ENCODE measurements at places on chromosomes 2 and 18. TPM values are rescaled to one million over a fixed set of nuclear protein-coding genes. Genes with fewer than 3 reads are reported as not detected.

GRCh38 chr2:231167745-231168459 is 30.5 kb upstream of the ARMC9 start:
- DNase-seq = no peak

DNA sequence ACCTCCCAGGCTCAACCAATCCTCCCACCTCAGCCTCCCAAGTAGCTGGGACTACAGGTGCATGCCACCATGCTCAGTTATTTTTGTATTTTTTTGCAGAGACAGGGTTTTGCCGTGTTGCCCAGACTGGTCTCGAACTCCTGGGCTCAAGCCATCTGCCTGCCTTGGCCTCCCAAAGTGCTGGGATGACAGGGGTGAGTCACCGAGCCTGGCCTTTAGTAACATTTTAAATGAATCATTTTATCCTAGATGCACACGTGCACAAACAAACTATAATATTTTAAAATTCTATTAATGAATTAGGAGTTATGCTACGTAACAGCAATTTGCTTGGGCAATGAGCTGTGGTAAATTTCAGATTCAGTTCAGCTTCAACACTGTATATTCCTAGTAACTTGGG is 862.5 kb upstream of the ID2 start:
- DNase-seq = no peak

GRCh38 chr2:170052151-170052550 is 125.8 kb upstream of the MYO3B start:
- no peak for DNase-seq

- no peak for DNase-seq
Measured at GRCh38 chr2:204110338-204110741, 173.8 kb downstream of the ICOS start.

DNA sequence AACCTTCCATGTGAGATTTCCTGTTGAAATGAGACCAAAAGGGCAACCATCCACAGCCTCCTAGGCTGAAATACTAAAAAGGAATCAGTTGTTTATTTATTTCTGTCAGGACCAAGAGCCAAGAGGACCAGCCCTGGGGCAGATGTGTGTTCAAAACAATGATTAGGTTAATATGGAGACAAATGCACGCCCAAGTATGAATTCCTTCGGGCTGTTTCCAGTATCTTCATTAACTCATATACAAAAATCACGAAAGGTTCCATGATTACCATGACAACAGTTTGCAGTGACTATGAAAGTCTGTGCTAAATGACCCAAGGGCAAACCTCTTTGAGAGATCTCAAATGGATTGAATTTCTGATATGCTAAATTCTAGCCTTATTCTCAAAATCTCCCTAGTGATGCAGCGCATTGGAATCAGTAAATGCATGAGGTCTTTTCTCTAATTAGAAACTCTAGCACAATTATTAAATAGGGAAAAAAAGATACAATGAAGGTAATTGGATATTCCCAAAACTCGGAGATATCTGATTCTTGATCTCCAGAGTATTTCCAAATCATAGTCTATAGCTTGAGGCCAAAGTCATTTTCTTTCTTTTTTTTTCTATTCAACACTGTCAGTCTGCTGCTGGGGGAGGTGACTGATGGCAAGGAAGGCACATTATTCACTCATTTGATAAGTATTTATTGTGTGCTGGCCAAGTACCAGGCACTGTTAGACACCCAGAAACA is 35.6 kb downstream of the VIT start:
- DNase-seq = no peak

GRCh38 chr18:61823595-61823994 is 69.2 kb downstream of the RNF152 start:
- DNase-seq = no peak

GRCh38 chr2:195307751-195308150 is 349.3 kb upstream of the SLC39A10 start:
- DNase-seq = no peak

DNA sequence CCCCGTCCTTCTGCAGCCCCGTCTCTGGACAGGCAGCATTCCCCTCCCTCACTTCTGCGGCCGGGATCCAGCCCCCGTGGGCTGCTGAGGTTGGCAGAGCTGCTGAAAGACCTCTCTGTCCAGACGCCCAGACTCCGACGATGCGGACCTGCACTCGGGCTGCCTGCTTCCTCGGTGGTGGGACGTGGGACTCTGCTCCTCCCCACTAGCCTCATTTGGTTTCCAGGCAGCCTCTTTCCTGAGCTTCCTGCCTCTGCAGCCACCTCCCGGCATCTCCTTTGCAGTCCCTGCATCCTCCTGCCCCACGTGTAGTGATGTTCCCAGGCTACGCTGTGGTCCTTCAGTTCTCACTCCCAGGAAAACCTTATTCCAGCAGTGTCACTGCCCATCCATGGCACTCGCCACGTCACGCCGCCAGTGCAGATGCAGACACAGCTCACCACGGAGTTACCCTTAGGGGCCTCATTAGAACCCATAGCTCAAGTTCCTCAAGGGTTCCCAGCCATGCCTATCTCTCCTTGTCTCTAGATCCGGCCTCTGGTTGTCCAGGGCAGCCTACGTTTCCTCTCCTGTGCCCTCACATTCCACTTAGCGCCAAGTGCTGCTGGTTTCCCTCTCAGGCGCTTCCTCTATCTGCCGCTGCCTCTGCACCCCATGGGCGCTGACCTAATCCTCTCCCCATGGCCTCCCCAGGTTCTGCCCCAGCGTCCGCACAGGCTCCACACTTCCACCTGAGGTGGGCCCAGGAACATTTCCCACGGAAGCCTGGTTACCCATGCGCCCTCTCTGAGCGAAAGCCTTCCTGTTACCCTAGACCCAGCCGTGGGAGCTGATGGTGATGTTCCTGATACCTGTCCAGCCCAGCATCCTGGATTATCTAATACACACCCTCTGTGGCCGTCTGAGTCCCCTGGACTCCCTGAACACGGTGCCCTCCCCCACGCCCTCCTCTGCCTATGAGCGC is 318.3 kb upstream of the MYT1L start:
- DNase-seq = no peak

DNA sequence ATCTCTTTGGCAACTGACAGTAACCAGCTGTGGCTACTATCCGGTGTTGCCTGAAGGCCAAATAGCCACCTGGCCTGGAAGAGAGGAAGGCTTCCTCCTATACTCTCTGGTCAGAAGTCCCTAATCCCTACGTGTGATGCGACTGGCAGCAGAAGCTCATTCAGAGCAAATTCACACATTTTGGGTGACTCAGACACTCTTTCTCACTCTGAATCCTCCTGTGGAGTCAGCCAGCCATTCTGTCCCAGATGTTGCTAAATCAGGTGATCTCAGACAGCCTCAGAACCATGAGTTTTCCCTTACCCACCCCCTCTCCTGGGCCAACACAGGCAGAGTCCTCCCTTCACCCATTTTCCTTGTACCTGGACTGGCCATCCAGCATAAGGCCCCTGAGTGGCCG is 34.7 kb downstream of the CFAP53 start:
- DNase-seq = no peak

DNA sequence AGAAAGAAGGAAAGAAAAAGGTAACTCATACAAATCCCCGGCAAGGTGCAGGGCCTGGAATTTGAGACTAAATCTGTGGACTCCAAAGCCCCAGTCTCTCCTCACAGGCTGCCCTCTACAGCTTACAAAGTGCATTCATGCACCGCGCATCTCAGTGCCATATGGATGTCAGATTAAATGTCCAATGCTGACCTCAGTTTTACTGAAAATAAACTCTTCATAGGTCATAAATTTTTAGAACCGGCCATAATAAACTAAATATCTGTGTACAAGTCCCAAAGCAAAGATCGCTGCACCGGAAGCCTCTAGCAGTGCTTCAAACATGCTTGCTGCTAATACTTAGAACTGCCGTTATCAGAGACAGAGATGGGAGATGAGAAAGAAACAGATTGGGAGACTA is 17.7 kb downstream of the ST6GAL2 start:
- DNase-seq = no peak

- no peak for DNase-seq
Measured at GRCh38 chr2:42721898-42722297, 42.0 kb downstream of the OXER1 start.

DNA sequence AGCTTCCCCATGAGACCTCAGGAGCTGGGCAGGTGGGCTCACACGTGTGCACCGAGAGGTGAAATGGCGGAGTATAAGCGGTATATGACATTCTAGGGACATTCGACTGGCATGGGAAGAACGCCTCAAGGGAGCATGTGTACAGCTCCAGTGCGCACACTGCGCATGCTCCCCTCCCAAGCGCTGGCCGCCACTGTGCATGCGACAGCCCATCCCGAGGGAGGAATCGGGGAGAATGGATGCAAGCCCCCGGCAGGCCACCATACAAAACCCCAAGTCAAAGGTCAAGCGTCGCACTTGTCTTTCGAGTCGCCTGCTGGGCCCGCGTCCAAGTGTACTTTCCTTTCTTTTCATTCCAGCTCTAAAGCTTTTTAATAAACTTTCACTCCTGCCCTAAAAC is 103.4 kb upstream of the ODC1 start:
- DNase-seq = no peak

DNA sequence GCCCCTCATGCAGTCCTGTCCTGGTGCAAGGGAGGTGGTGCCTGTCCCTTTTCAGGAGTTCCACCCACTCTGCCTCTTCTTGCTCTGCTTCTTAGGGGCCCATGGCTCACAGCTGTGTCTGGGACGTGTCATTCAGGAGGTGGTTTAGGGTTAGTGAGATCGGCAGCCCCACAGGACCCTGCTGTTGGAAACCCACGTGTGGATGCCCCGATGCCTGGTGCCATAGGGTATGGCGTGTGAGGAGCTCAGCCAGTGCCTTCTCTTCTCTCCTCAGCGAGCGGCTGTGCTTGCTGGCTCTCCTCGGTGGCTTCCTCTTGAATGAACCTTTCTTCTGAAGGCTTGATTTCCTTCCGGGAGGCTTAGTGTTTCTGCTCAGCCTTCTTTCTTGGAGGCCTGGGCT is 55.2 kb downstream of the LDLRAD4 start:
- no peak for DNase-seq

DNA sequence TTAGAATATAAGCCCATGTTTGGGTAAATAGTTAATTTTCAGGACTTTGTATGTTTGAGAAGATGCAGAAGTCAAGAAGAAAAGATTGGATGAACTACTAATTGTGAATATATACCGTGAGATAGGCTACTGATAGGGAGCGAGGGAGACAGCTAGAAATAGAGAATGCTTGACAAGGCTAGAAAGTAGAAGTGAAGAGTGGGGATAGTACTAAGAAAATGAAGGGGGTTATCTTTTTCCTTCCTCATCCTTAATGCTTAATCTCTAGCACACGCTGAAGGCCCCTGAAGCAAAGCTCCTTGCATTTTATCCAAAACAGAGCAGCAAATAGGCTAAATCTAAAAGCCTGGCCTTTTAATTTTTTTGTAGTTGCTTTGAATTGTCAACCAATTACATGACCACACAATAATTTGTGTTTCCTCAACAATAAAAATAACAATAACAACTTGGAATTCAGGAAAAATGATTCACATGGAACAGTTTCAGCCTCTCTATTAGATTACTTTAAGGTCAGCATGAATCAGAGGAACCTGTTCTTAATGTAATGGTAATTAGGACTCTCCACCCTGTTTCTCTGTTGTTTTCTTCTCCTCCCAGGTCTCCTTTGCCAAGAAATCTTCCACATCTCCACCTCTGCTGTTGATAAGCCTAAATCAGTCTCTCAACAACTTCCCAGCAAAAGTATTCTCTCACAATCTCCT is 1071.3 kb upstream of the ZEB2 start:
- no peak for DNase-seq

DNA sequence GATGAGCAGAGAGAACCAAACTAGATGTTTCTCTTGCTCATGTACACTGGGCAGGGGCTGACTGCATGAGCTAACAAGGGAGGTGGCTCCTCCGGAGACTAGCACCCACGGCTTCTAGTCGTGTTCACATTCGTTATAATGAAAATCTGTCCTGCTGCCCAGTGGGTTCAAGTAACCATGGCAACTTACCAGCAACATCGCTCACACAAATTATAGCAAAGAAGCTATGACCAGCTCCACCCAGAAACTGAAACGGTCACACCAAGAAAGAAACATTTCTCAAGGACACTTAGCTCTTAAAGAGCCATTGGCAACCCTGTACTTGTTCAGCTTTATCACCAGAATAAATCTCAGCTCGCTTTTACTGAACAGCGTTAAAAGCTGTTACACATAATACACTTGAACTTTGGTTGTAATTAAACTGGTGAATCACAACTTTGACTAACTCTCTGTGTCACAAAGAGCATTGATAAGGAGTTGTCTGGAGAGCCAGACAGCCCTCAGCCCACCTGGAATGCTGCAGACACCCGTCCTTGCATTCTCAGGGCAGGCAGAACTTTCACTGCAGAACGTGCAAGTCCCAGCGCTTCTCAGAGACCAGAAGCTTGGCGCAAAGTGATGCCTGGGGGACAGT is 141.2 kb downstream of the PID1 start:
- DNase-seq = no peak

DNA sequence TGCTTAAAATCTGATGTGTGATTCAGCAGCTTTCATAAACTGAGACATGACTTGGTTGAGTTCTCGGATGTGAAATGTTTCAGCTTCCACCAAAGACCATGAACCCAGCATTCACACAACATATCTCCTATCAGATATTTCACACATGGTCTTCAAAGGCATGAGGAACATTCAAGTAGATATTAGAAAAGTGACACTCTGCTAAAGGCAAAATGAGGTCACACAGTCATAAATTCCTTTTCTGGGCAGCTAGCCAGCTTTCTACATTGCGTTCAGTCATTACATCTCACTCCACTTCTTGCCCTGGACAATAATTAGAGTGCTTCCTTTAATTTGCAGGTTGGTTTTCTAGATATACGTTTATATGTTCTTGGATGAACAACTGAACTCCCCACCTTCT is 96.7 kb downstream of the GAREM1 start:
- no peak for DNase-seq

DNA sequence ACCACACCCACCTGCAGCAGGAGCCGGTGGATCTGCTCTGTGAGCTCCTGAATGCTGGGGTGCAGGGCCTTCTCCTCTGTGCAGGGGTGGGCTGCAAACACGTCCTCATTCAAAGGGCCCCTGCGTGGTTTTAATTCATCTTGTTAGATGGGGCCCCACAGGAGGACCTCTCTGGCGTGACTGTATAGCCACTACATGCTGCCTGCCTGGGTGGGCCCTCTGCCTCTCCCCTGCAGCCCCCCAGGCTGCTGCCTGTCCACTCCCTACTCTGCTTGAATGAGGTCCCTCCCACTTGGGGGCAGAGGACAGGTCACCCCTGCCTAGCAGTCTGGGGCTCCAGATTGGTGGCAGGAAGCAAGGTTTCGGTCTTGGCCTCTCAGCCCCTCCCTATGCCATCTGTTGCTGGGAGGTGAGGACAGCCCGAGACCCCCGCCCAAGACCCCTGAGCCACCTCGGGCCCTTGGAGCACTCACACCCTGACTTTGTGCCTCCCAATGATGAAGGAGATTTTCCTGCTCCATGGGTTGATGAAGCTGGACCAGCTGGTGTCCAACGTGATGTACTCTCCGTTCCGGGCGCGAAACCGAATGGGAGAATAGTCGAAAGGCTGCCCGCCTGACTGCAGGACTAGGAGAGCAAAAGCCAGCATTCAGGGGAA is 22.0 kb upstream of the HES6 start:
- no peak for DNase-seq

NAT8 gene
- not detected for polyA plus RNA-seq

SPRED2 gene
- polyA plus RNA-seq = 10.4 TPM

GCG gene
- polyA plus RNA-seq = not detected

C18orf54 gene
- 0.45 TPM for polyA plus RNA-seq

KYNU gene
- 0.07 TPM for polyA plus RNA-seq

BCL2 gene
- polyA plus RNA-seq = 3.2 TPM
